ENCODE measurements at places on chromosomes 3 and 15. TPM values are rescaled to one million over a fixed set of nuclear protein-coding genes. Genes with fewer than 3 reads are reported as not detected.

DNA sequence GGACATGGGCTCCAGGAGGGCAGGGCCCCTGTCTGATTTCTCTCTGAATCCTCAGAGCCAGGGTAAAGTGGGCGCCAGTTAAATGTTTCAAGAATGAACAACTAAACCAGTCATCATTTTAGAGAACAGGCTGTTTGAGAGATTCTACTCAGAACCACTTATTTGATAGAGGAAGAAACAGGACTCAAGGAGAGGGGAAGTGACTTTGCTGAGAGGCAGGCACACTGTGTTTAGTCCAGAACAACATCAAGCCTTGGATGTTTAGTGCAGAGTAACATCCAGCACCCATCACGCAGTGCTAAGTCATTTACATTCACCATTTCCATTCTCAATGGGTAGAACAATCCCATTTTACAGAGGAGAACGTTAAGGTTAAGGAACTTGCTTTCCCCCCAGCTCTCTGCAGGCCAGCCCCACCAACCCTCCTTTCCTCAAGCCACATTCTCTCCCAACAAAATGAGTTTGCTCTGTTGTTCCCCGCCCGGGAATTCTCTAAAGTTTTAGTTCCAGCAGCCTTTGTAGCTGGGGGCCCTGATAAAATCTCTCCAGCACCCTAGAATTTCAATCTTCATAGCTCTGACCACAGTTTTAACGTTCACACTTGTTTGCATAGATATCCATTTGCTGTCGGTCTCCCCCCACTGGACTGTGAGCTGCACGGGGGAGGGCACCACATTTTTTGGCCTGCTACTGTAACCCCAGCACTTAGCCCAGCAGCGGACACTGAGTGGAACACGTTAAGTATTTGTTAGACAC, 962 bp downstream of the NMNAT3 start:
- no peak for DNase-seq

GRCh38 chr15:37112971-37113670, 12.8 kb upstream of the MEIS2 start:
- no peak for DNase-seq

GRCh38 chr3:185764163-185764979, 60.5 kb downstream of the IGF2BP2 start:
- no peak for DNase-seq

DNA sequence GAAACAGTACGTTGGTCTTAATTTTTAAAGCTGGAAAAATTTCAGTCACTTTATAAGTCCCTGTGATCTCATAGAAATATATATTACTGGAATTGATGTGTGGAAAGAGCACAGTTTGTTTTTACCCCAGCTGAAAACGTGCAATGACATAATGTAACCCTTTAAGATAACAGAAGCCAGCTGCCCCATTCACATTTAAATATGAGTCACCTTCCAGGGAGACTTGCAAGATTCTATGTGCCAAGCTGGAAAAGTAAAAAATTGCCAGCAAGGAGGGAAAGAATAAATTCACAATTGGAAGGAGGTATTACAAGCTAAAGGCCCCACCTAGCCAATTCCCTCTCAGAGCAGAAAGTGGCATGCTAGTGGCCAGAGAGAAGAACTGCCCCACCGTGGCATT, 50.2 kb downstream of the SAMMSON start:
- no peak for DNase-seq

DNA sequence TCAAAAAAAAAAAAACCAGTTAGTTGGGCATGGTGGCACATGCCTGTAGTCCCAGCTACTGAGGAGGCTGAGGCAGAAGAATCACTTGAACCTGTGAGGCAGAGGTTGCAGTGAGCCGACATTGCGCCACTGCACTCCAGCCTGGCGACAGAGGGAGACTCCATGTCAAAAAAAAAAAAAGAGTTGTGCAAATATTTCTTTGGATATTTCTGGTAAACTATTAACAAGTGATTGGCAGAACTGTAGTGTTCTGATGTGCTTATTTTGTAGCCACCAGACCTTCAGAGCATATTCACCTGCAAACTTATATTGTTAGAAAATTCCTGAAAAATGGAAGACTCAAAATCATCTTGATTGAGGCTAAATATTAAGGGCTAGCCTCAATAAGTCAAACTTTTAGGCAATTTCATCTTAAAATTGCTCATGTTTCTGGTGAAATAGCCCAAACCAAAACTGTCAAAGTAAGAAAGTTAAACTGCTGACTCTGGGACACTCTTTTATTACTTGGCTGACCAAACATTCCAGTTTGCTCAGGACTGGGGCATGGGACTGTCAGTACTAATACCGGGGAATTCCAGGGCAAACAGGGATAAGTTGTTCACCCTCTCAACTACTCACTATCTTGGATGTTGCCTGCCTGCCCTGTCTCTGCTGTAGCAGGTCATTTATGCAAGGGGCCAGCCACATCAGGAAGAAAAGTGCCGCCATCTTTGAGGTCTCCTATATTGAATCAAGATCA, 37.0 kb downstream of the ABHD2 start:
- no peak for DNase-seq

- no peak for DNase-seq
Measured at GRCh38 chr3:156142702-156143101, 22.3 kb downstream of the KCNAB1 start.

DNA sequence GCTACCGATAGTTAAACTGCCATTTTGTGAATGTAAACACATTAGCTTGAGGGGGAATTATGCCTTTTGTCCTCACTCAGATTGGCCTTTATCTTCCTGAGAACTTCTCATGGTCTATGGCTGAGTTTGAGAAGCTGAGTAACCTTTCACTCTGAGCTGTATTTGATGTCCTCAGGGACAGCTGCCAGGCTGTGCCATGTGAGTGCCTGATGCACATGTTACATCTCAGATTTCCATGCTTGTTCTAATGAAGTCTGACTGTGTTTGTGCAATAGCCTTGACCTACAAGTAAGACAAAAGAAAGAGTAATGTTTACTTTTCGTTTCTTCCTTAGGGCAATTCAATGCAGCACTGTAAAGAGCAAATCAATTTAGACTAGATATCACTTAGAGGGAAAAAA, 44.1 kb upstream of the ARL6 start:
- DNase-seq, result no peak

- no peak for DNase-seq
Measured at GRCh38 chr15:58474741-58475323, 43.0 kb downstream of the LIPC start.

DNA sequence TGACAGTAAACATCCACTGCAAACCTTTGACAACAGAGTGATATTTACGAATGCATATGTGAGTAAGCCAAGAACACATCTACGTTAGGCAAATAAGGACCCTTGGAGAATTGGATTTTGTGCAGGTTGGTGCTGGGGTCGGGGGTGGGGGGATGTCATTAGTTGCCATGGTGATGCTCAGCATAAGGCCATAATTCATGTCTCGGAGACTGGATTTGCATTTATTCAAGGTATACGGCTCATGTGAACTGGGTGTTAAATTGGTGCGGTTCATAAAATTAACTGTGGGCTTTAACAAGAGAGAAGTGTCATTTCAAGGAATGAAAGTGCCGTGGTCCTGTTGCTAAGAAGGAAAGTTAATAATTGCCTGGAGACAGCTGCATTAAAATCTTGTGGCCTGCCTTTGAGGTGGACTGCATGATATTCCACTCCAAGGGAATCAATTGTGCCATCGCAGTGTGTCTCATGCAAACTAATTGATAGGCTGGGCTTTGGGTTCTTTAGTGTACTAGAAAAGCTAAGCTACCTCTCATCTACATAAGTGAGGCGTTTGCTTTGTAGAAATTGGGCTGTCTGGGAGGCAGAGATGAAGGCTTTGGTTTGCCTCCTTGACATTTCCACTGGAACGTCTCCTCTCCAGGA, 228.9 kb upstream of the FEZF2 start:
- no peak for DNase-seq

DNA sequence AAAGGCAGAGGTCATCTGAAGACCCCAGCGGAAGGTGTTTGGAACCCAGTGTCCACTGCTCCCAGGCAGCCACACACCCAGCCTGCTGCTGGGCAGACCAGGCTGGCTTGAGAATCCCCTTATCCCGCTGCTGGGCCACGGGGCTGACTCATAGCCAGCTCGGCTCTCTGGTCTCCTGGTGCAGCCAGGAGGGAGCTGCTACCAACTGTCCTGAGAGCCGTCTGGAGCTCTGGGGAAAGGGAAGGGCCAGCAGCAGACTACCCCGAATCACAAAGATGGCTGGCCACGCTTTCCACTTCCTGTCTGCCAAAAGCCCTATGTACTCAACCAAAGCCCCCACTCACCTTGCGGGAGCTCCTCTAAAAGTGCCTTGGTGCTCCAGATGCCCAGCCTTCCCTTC, 38.3 kb downstream of the WHAMM start:
- DNase-seq, result no peak

GRCh38 chr3:46935168-46935858, 41.2 kb downstream of the CCDC12 start:
- peak; percentile 67 for DNase-seq

DNA sequence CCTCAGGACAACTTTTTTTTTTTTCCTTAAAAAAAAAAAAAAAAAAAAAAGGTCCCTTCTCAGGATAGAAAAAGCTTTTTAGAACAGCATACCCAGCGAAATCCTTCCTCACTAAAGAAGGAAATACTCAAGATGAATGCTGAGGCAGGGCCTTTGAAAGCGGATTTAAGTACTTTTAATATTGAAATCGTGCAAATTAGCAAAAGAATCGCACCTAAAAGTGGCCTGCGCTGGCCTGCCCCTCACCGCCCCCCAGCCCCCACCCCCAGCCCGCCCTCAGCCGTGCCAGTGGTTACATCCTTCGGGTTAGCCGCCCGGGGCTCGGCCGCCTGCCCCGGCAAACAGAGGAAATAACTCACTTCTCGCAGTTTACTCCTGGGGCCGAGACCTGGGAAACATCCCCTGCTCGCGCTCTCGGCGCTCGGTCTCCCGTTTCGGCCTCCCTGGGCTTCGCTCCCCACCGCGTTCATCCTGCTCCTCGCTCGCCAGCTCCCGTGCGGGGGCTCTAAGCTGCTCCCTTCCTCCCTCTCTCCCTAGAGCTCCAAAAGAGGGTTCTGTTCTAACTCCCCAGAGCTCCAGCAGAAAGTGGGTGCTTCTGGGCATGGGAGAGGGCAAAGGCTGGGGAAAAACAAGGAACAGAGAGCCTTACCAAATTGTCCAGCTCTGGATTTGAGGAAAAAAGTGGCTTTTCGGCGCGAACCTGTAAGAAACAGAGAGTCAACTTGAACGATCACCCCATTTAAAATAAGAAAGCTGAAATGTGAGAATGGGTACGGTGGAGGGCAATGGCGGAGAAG, 5.2 kb downstream of the MEIS2 start:
- DNase-seq, result no peak

- no peak for DNase-seq
Measured at GRCh38 chr3:71944482-71945065, 159.6 kb upstream of the PROK2 start.

GRCh38 chr3:58495101-58495500, 3.2 kb downstream of the KCTD6 start:
- no peak for DNase-seq

- no peak for DNase-seq
Measured at GRCh38 chr3:156582532-156583183, 27.7 kb upstream of the SSR3 start.

DNA sequence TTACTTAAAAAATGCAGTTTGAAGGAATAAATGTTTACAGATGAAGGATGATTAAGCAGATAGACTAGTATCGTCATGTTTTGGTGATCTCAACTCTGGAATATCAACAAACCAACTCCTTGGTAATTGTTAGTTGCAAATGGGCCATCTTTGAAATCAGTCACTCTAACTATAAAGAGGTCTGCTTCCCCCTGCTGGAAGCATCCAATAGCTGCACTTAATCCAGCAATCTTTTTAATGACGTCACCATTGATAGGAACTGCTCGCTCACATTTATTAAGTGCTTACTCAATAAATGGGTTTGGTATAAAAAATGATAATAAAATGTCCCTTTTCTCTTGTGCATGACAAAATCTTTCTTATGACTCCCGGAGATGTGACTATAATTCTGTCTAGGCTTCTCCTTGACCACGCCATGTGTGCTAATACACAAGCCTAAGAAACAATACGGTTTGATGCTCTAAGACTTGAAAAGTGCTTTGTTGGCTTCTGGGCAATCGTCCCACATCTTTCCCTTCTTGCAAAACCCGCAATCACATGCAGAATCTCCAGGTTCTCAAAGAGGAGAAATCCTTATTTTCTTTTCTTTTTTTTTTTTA, 227.6 kb upstream of the POU1F1 start:
- DNase-seq, result peak; percentile 13

GRCh38 chr15:64800476-64800875, 25.0 kb downstream of the PIF1 start:
- no peak for DNase-seq

DNA sequence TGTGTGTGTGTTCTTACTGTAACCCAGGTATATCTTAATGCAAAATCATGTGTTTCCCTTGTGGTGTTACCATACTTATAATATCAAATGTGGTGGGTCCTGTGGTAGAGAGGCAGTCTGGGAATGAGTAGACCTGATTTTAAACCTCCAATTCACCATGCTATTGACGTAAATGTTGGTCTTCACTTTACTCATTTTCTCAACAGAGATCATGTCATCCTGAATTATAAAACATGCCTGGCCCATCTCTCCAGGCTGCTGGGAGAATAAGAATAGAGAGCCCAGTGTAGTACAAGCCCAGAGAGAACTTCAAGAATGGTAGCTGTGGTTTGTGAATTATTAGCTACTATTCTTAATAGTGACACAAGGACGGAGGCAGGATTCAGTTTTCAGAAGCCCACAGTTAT, 88.1 kb downstream of the MBNL1 start:
- DNase-seq, result no peak

- DNase-seq, result no peak
Measured at GRCh38 chr15:57563416-57563815, 28.3 kb upstream of the MYZAP start.

DNA sequence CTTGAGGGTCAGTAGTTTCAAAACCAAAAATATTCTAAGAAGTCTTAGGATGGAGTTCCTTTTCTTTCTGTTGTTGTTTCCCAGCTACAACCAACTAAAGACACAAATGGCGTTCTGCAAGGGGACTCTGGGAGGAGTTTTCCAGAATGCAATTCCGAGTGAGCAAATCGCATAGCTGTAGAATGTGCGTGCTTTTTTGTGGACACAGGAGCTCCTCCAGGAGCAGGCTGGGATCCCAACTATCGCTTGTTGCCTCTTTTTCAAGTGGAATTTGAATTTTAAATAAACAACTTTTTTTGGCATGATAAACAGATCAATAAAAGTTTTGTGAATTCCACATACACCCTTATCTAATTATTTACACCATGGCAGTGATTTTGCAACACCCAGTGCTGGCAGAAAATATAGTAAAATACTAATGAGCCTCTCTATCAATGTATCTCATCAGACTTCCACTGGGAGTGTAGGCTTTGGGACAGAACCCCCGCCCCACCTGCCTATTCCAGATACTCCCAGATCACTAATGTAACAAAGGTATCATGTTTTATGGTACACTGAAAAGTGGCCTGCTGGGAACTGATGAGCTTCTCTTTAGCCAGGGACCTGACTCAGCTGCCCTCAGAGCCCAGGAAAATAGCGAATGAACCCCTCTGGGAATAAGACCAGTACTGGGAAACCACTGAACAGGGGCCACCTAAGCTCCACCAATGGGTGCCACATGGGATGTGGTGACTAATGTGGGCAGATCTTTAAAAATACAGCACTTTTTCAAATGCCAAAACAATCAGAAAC, 66.4 kb downstream of the LMCD1 start:
- DNase-seq, result no peak

UQCRC1 gene
- 181 TPM for total RNA-seq

PLCD1 gene
- 27.5 TPM for total RNA-seq

ARGFX gene
- total RNA-seq, result not detected

IP6K1 gene
- total RNA-seq, result 113 TPM

STRIT1 gene
- total RNA-seq, result not detected

EPHA3 gene
- 10.8 TPM for total RNA-seq

FAN1 gene
- 39.0 TPM for total RNA-seq

ZDHHC23 gene
- 33.4 TPM for total RNA-seq

GDPGP1 gene
- 14.5 TPM for total RNA-seq

FOXB1 gene
- total RNA-seq, result not detected

CFAP92 gene
- total RNA-seq, result 5.1 TPM

GJD2 gene
- total RNA-seq, result 5.5 TPM

PPP1R14D gene
- not detected for total RNA-seq
